ENCODE measurements at places on chromosomes 2 and 18. TPM values are rescaled to one million over a fixed set of nuclear protein-coding genes. Genes with fewer than 3 reads are reported as not detected.

The KLHL14 gene
- 53.0 TPM for total RNA-seq

The RAPH1 gene
- 35.9 TPM for total RNA-seq

The SCN3A gene
- 257 TPM for total RNA-seq

The RUFY4 gene
- total RNA-seq: not detected

The LRRC30 gene
- total RNA-seq: not detected

The ASB18 gene
- 0.82 TPM for total RNA-seq

The HAUS1 gene
- total RNA-seq: 39.1 TPM
